Stomach (tissue), 19 donors: ENCODE measurements at places on chromosomes 12 and 14. TPM values are rescaled to one million over a fixed set of nuclear protein-coding genes. Genes with fewer than 3 reads are reported as not detected.

- peak; percentile 58 for DNase-seq
Observed at GRCh38 chr12:89280833-89281538, 71.3 kb downstream of the DUSP6 start.

BBOF1 gene
- total RNA-seq: 2.0 TPM

DNA sequence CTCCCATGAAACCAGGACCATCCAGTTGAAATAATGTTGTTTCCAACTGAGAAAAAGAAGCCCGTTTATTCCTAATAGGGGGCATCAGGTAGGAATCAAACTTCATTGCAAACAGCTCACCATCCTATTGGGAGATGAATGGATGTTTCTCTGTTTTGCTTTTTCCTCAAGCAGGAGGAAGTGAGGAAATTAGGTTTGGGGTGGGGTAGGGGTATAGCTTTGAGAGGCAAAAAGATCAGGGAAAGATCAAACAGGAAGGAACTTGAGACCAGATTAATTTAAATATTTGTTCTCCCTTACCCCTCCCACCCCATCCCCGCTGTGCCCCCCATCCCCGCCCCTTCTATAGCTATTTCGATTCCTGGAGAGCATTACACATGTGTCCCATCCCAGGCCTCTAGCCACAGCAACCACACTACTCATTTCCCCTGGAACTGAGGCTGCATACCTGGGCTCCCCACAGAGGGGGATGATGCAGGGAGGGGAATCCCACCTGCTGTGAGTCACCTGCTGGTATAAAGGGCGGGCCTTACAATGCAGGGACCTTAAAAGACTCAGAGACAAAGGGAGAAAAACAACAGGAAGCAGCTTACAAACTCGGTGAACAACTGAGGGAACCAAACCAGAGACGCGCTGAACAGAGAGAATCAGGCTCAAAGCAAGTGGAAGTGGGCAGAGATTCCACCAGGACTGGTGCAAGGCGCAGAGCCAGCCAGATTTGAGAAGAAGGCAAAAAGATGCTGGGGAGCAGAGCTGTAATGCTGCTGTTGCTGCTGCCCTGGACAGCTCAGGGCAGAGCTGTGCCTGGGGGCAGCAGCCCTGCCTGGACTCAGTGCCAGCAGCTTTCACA, at the start of gene IL23A:
TSS of gene IL23A (plus strand) at position 577 of the 850 bp plus-strand sequence. CDS start at position 738, 161 bp downstream.
- peak; percentile 72 for DNase-seq

LPAR5 gene
- total RNA-seq: 1.3 TPM

GRCh38 chr12:24470050-24470449, 478.9 kb downstream of the BCAT1 start:
- DNase-seq: no peak

- DNase-seq: no peak
Observed at GRCh38 chr12:91744597-91744996, 401.0 kb downstream of the BTG1 start.

DNA sequence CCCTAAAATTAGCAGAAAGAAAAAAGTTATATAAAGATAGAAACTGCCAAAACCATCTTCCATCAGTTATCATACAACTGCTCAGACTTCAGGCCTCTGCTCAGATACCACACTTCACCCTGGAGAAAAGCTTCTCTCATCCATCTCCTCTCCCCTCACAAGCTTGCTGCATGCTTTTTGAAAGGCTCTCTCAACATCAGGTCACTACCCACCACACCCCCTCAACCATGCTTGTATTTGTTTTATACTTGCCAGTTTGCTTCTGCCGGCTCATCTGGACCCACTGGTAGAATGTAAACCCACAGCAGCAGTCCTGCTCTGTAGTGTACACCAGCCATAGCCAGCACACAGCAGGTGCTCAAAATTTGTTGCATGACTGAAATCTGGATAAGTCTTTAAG, 8.8 kb downstream of the PPP1CC start:
- DNase-seq: no peak

AREL1 gene
- 7.1 TPM for total RNA-seq

GRCh38 chr12:80412343-80412953, 31.6 kb upstream of the PTPRQ start:
- DNase-seq: peak; percentile 78

PEX5 gene
- 49.0 TPM for total RNA-seq

DNA sequence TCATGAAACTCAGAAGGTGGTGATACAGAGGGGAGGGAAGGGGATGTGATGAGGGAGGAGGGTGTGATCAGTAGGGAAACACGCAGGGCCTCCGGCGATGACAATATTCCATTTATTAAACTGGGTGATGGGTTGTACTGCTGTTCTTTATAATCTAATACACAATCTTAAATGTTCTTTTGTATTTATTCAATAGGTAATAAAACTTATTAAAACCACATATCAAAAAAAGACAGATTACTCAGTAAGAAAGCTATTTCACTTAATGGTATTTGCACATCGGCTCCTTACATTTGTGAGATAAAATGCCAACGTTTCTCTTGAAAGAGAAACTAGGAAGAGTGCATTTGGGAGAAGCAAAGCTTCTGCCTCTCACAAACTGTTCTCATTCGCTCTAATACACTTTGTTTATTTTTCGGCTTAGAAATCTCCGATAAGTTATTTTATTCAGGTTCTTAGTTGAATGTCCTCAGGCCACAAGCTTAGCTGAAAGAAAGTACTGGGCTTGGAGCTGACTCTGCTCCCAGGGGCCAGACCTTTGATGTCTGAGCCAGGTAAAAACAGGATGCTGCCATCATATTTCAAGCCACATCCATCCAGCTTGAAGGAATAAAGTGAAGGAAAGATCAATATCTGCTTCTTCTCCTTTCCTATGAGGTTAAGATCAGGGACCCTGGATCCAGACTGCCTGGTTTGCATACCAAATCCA, 17.5 kb downstream of the STON2 start:
- no peak for DNase-seq

DNA sequence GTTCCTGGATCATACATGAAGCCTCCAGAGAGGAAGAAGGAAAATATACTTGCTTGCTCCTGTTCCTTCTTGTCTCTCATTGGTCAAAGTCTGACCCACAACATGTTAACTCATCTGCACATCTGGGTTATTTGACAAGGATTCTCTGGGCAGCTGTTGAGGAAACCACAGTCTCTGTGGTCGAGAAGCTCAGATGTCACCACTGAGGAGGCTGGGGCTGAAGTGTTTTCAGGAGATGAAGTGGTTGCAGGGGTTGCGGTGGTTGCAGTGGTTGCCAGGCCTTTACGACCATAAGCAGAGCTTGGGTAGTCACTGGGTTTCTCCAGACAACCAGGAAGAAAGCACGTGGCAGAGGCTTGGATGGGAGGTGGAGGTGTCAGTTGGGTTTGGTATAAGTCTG, 265.0 kb upstream of the LRIG3 start:
- DNase-seq: no peak

GRCh38 chr12:77696183-77696582, 134.5 kb upstream of the NAV3 start:
- DNase-seq: no peak

- no peak for DNase-seq
Observed at GRCh38 chr14:65211341-65211987, 109.1 kb upstream of the MAX start.

- DNase-seq: no peak
Observed at GRCh38 chr12:47110718-47111391, 31.1 kb upstream of the AMIGO2 start.

- no peak for DNase-seq
Observed at GRCh38 chr14:100667656-100668055, 59.0 kb upstream of the DLK1 start.

- no peak for DNase-seq
Observed at GRCh38 chr12:96156211-96156610, 38.0 kb upstream of the ELK3 start.

SNX6 gene
- 42.0 TPM for total RNA-seq

DNA sequence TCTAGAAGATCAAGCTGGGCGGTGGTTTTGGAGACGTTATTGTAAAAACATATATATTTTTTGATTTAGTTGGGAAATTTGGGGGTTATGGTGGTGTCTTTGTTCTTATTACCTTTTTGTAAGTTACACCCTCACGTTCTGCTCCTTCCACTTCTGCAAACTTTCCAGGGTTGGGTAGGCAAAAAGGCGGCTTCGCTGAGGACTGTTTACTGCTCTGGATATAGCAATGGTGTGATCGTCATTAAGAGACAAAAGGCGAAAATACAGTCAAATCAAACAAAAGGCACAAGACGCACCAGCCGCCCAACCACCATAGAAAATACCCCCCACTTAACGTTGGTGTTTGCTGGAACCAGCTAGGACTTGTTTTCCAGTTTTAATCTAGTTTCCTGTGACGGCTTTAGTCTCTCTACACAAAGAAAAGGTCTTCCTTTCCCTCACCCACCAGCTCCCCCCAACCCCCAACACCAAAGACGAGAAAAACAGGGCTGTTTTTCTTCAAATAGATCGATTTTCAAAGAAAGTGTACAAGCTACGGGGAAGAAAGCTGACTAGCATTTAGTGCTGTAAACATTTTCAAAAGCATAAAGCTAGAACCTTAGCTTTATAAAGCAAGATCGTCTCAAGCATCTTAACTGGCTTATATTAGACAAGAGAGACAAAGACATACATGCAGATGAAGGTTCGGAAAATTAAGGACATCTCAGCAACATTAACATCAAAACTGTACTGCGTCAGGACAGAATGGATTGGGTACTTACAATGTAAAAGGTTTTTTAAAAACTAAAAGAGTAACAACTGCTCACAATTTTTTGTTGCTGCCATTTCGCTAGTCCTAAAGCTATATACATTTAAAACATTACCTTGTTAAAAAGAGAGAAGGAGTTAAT, 2.0 kb upstream of the SETD1B start:
- DNase-seq: no peak

- no peak for DNase-seq
Observed at GRCh38 chr14:104805941-104806624, 5.2 kb downstream of the ZBTB42 start.

GRCh38 chr12:8780389-8780788, 42.0 kb upstream of the A2ML1 start:
- DNase-seq: peak; percentile 39

DNA sequence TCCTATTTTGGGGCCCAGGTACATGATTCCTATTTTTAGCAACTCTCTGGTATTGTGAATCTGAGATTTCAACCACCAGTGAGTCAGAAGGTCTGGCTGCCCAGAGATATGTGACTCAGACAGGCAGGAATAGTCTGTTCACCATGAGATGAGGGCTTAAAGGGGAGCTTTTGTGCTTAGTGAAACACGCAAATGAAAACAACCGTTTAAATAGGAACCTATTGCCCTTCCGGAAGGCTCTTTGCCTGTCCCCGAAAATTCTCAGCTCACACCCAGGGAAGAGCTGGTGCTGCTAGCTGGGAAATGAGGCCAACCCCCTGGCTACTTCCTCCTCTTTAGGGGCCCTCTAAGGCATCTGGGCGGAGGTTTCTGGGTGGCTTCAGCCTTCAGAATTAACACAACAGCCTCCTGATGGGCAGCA, 283.6 kb downstream of the CACNA1C start:
- no peak for DNase-seq

DNA sequence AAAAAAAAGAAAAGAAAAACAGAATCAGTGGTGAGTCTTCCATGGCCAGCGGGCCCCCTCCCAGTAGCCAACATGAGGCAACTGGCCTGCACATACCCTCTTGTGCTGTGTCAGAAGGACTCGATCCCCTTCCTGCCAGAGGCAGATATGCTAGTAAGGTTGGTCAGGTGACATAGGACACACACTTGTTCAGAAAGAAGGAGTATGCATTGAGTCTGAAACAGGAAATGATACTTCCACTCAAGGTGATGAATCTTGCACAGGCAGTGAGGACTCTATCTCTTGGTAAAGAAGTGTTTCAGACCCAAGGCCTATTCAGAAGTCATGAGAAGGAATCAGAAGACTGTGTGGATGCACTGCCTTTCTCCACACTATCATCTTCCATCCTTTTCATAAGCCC, 269.7 kb upstream of the FAR2 start:
- DNase-seq: no peak

- no peak for DNase-seq
Observed at GRCh38 chr14:28102814-28103213, 663.8 kb upstream of the FOXG1 start.

- no peak for DNase-seq
Observed at GRCh38 chr14:36362648-36363047, 42.2 kb upstream of the MBIP start.

GRCh38 chr12:60072911-60073310, 477.1 kb downstream of the SLC16A7 start:
- DNase-seq: no peak

PTPRO gene
- total RNA-seq: not detected

DNA sequence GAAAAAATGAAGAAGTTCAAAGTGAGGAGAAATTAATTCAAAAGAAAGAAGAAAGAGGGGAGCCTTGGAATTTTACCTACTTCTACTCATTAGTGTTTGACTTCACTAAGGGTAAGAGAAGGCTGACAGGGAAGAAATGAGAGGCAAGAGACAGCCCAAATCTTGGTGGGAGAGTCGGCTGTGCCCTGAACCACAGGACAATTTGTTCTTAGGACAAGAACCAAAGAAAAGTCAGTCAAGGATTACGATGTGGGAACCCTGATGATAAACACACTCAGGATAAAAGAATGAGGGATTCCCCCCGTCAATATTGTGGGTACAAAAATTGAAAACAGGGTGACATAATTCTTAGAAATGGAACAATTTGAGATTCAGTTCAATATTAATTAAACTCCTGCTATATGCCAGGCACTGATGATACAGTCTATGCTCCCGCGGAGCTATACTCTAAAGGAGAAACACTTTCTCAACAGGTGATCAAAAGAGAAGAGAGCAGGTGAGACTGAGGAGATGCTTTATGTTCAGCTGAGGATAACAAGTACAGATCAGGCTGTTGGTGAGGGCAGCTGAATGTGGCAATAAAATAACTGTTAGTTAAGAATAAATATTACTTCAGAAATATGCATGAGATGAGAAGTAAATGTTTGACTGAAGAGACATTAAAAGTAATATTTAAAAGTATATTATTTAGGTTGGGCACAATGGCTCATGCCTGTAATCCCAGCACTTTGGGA, 175.4 kb downstream of the SLC25A21 start:
- no peak for DNase-seq

GRCh38 chr12:49028666-49029275, 10.2 kb upstream of the PRKAG1 start:
- no peak for DNase-seq

DNA sequence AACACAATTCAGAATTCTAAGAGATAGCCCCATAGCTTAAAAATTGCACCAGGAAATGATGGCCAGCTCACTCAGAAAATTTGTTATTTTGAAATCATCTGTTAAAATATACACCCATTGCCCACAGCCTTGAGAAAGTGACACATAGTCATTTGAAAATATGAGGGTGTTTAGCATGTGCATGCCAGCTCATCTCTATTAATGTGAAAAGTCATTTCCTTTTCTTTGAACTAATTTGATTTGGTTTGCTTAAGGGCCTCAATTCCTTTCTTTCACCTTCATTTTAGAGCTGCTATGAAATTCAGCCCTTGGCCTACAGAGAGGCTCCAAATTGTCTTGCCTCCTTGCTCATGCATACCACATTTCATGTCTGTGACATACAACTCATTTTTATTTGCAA, 241.4 kb downstream of the PHLDA1 start:
- DNase-seq: no peak

PPP4R4 gene
- 11.7 TPM for total RNA-seq

TAS2R13 gene
- 13.0 TPM for total RNA-seq

GRCh38 chr12:113609692-113610469, 138.2 kb upstream of the LHX5 start:
- no peak for DNase-seq

KRT75 gene
- total RNA-seq: not detected
